ENCODE measurements at places on chromosomes 1 and 21.

- DNase-seq: peak; percentile 56
Observed at GRCh38 chr1:223423641-223424233, 30.5 kb downstream of the CCDC185 start.

DNA sequence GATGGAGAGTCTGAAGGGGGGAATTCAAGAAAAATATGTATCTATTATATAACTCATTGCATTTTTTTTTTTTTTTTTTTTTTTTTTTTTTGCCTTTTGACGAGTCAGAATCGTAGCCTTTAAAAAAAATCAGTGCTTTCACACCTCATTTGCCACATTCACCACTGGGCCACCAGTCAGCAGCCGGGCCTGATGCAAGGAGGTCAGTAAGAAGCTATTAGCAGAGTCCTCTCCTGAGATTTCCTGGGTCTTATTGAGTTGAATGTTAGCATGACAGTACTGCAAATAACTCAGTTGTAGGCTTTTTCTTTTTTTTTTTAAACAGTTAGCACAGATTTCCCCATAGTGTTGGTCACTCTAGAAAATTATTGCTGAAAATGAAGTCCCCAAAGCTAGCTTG lies 139.8 kb downstream of the SPATA17 start:
- no peak for DNase-seq

- DNase-seq: no peak
Observed at GRCh38 chr1:26177182-26177684, at the start of gene CNKSR1. TSS of gene CNKSR1 (plus strand) at chr1:26177491. CDS start at chr1:26177548, 57 bp downstream.

DNA sequence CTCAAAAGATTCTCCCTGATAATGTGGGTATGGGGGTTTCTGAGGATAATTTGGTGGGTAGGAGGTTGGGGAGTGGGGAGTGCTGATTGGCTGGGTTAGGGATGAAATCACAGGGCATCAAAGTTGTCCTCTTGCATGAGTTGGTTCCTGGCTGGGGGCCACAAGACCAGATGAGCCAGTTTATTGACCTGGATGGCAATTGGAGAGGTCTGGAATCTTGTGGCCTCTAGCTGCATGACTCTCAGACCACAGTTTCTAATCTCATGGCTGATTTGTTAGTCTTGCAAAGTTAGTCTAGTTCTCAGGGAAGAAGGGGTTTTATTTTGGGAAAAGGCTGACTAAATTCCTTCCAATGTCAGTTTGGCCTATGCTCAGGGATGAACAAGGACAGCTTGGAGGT lies 3.3 kb upstream of the GBP1 start:
- peak; percentile 79 for DNase-seq

GRCh38 chr21:14690886-14691285 lies 144.8 kb upstream of the SAMSN1 start:
- peak; percentile 44 for DNase-seq

DNA sequence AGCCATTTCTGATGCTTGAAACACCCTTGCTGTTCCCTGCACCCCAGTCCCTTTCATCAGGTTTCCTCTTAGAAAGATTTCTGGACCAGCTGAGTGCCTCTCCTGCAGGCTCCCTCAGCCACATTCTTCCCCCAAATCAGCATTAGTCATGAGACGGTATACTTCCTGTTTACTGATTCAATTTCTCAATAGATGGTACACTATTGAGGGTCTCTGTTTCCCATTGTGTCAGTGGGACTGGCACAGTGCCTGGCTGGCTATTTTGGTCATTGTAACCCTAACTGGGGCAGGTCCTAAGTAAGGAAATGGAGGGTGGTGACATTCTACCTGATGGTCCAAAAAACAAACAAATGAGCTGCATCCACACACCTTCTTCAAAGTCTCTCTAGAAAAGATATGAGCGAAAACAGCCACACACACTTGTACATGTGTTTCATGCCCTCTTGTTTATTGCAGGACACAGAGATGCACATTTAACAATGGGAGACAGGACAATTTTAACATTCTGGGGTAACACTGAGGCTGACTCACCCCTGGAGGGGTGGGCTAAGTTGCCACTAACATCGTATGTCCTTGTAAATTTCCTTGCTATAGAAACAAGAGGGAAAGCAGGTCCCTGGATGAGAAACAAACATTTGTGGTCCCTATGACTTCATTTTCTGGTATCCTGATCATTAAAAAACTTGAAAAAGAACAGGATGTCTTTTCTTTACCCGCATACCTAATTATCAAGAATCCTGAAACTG lies 77.5 kb downstream of the RRAGC start:
- no peak for DNase-seq

DNA sequence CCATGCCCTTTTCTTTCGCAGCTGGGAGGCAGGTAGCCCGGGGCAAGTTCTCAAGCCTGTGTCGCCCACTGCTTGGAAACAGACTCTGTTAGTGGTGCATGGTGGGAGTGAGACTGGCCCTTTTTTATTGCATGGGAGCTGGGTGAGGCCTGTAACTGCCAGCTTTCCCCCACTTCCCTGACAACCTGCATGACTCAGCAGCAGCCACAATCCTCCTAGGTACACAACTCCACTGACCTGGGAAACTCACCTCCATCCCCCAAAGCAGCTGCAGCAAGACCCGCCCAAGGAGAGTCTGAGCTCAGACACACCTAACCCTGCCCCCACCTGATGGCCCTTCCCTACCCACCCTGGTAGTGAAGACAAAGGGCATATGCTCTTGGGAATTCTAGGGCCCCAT lies 25.8 kb downstream of the PIGP start:
- DNase-seq: no peak

DNA sequence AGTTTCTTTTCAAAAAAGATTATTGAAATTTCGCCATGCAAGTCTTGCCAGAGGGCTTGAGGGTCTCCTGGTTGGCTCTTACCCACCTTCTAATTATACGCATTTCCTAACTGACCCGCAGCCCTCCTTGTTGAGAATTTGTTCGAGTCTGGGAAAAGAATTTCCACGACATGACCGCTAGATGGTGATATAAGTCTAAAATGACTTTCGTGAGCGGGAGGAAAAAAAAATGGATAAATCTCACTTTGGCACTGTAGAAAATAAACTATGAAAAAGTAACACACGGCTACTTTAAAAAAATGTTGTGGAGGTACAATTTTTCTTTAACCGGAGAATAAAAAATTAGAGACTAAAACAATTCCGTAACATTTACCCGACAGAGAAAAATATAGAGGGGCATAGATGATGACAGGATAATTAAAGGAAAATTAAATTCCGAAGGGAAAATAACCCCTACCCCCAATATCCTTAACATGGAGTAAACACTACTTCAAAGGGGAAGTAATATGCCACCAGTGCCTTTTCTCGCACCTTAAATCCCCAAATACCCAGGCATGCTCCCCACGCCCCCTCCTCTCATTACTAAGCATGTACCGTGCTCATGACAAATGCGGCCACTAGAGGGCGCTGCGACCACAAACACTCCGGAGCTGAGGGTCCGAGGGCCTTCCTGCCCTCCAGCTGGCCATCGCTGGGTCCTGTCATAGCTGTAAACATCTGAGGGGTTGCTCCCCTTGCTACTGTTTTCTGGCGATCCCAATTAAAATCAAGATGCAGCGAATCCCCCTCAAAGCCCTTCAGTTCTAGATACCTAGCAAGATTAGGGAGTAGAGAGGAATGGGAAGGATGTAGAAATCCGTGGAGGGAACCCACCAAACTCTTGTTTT lies 266.9 kb downstream of the ASTN1 start:
- peak; percentile 68 for DNase-seq

GRCh38 chr1:145771056-145771455 lies 51.8 kb downstream of the CD160 start:
- DNase-seq: peak; percentile 25

- peak; percentile 72 for DNase-seq
Observed at GRCh38 chr1:58809325-58810010, 25.6 kb upstream of the JUN start.

GRCh38 chr21:36059823-36060158 lies 535 bp downstream of the SETD4 start:
- no peak for DNase-seq

- no peak for DNase-seq
Observed at GRCh38 chr1:240711020-240711419, 99.1 kb upstream of the GREM2 start.

- DNase-seq: no peak
Observed at GRCh38 chr1:70961374-70961975, 86.1 kb downstream of the PTGER3 start.

DNA sequence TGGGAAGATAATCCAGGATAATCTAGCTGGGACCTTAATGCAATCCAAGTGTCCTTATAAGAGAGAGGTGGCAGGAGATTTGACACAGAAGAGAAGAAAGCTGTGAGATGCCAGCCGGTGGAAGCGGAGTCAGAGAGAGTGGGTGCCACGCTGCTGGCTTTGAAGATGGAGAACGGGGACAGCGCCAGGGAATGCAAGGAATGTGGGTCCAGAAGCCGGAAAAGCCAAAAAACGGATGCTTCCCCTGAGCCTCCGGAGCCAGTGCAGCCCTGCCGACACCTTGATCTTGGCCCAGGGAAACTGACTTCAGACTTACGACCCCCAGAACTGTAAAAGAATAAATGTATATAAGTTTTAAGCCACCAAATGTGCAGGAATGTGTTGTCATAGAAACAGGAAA lies 152.6 kb downstream of the ZNF281 start:
- DNase-seq: no peak
